ENCODE measurements at places on chromosomes 5 and 9.

GRCh38 chr9:95670122-95670521 lies 153.4 kb upstream of the PTCH1 start:
- DNase-seq: no peak

GRCh38 chr9:94612071-94612470 lies 18.4 kb upstream of the FBP2 start:
- DNase-seq: no peak

DNA sequence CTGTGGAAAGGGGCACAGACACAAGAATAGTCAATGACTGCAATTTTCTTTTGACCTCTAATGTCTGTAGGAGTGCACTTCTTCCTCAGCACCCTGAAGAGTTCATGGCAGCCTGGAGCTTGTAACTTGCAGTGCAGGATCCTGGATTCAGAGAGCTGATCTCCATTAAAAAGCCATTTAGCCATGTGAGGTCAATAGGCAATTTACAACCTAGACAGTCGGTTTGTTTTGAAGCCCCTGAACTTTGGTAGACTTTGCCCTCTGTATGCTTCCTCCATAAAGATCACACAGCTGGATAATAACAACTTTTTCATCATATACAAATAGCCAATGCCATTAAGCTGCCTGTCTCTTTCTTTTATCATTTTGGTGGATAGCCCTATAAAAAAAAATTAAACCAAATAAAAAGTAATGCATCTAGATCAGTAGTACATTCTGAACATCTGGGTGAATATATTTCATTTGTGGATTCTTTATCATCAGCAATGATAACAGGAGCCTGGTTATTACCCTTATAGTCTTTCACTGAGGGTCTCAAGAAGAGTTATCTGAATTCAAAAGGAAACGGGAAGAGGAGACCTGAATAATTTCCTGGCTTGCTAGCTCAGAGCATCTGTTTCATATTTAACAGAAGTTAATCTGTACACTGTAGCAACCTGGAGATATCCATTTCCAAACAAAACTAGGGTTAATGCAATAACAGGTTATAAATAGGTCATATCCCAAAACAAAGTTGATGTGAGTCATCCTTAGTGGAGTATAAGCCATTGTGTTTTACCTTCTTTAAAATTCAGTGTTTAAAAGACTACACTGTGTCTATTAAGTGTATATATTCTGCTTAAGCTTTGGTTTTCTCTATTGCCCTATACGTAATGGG lies 193.8 kb upstream of the ACTBL2 start:
- DNase-seq: no peak

- DNase-seq: no peak
Observed at GRCh38 chr5:147659166-147659929, 123.2 kb downstream of the JAKMIP2 start.

DNA sequence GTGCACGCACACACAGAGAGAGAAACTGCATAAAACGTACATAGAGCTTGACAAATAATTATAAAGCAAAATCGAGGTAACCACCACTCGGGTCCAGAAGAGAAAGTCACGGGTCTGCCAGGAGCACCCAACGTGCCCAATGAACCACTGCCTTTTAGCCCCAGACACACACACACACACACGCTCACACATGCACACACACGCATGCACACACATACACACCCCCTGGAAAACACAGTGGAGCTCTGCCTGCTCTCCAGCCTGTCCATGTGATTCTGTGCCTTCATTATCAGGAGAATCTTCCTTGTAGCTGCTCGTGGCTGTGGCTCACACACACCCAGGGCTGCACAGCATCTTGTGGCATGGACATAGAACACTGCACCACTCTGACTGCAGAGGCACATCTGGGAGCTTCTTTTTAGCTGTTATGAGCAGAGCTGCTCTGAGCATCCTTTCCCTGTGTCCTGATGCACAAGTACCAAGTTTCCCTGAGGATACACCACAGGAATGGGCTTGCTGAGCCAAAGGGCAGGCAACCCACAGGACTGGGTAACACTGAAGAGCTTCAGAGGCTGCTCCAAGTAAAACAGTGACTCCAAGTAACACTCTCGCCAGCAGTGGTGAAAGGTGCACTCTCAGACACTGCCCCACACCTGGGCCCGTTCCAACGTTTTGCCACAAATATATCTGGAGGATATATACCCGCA lies 58.9 kb downstream of the CAMSAP1 start:
- DNase-seq: no peak

DNA sequence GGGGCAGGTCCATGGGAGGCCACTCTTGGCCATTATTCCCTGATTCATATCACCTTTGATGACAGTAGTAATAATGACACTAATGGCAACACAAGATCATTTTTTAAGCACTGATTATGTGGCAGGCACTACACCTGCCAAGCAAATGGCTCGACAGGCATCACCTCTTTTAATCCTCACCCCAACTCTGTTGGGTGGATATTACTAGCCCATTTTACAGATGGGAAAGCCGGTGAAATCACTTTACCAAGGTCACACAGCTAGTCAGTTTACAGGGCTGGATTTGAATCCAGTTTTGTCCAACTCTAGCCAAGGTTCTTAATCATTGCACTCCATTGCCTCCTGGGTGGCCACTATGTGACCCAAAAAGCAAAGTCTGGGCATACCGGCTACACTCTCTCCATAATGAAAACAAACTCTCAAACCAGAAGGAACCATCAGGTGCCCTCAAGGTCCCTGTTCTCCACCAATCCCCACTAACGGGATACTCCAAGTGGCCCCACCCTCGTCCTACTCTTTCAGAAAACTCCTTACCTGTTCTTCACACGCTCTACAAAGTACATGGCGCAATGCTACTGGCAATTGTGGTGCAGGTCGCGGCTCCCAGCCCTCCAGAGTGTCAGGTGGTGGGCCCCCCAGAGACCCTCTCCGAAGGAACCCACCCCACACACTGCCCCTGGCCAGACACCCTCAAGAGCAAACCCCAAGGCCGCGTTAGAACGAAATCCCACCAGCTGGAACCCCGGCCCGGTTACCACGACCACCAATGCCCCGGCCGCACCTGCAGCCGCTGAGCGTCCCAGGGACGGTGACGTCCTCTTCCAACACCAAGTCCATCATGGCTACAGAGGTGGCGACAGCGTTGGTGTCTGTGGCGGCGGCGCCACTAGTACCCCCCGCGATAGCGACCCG lies 572 bp downstream of the CDK5RAP2 start:
- DNase-seq: no peak

- DNase-seq: no peak
Observed at GRCh38 chr9:629146-629545, 212.4 kb upstream of the DMRT1 start.

GRCh38 chr5:122702524-122702875 lies 72.4 kb upstream of the SNX2 start:
- DNase-seq: no peak

- DNase-seq: no peak
Observed at GRCh38 chr5:852431-853401, 1.9 kb upstream of the ZDHHC11 start.

- peak; percentile 37 for DNase-seq
Observed at GRCh38 chr9:112170235-112170634, 4.9 kb downstream of the SUSD1 start.
